ENCODE measurements at places on chromosomes 11 and 22.

GRCh38 chr11:126394036-126394435, 38.5 kb downstream of the ST3GAL4 start:
- DNase-seq = no peak

- peak; percentile 67 for DNase-seq
Observed at GRCh38 chr11:126282736-126283591, at the start of gene TIRAP. Gene TIRAP, plus strand, starts transcription at chr11:126283093. Its CDS starts 7,802 bp downstream, at chr11:126290895.

GRCh38 chr11:42837994-42838393, 473.8 kb upstream of the API5 start:
- DNase-seq = no peak

DNA sequence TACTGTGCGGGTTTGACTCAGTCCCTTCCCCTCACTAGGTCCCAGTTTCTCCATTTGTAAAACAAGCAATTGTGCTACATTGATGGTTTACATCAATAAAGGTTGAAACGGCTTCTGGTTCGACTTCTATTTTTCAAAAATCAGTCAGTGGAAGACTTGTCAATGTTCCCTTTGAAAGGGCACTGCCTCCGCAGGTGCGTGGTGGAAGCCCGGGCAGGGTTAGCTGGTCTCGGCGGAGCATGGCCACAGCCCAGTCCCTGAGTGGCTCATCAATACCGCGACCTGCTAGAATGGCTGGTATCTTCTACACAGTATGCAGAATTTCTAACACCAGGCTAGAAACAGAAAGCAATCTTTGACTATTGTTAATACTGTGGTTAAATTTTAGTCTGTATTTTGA, 16.1 kb downstream of the MS4A10 start:
- no peak for DNase-seq

- no peak for DNase-seq
Observed at GRCh38 chr11:132184079-132184478, 813.7 kb downstream of the NTM start.

DNA sequence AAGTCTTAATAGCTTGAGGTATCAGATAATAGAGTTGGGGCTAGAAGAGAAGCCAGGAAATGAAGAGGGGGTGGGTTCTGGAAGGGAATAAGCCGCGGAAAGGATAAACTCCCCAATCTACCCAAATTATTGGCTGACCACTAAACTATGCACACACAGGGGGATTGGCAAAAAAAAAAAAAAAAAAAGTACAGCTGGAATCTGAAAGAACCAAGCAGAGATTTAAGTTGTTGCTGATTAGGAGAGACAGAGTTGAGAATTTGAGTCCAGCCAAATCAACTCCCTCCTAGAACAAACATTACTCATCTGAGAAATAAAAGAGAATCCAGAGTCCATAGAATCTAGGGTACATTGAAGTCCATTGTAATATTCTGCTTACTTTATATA, 134.9 kb downstream of the CCDC81 start:
- DNase-seq = no peak

GRCh38 chr22:45284705-45285262, at the start of gene UPK3A:
Gene UPK3A, plus strand, starts transcription at chr22:45284949. Its CDS starts 65 bp downstream, at chr22:45285014.
- no peak for DNase-seq

- no peak for DNase-seq
Observed at GRCh38 chr11:66689661-66690590, 12.2 kb upstream of the RBM4B start.

DNA sequence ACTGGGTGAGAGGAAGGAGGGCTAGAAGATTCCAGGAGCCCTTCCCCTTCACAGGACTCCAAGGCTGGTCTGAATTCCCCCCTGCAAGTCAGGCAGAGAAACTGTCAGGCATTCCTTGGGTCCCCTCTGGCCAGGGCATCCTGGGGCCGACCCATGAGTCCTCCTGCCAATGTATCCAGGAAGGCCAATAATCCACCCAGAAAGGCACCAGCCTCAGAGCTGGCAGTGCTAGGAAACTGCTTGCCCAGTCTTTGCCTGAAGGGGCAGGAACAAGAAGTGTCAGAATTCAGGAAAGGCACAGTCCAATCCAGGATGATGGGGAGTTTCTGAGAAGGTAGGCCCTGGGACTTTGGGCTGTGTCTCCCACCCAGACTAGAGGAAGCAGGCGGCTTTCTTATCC, 41.0 kb downstream of the BUD13 start:
- peak; percentile 17 for DNase-seq

- DNase-seq = no peak
Observed at GRCh38 chr22:36587289-36588154, 58.6 kb upstream of the EIF3D start.

DNA sequence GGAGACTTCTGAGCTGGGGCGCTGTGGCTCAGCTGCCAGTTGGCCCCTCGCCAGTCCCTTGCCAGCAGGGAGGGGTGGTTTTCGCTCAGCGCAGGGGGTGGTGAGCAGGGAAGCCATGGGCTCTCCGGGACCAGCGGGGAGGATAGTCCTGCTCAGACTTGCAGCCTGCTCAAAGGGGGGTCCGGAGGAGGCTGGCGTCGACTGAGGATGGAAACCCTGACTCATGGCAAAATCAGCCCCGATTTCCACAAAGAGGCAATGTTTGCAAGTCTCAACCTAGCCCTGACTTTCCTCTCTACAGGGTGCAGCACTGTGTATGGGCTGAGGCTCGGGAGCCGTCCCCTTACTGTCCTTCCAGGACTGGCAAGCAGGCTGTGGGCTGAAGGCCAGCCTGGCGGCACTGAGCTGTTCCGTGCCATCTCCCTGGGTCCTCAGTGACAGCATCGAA, 35.1 kb downstream of the FBLN1 start:
- DNase-seq = peak; percentile 83

DNA sequence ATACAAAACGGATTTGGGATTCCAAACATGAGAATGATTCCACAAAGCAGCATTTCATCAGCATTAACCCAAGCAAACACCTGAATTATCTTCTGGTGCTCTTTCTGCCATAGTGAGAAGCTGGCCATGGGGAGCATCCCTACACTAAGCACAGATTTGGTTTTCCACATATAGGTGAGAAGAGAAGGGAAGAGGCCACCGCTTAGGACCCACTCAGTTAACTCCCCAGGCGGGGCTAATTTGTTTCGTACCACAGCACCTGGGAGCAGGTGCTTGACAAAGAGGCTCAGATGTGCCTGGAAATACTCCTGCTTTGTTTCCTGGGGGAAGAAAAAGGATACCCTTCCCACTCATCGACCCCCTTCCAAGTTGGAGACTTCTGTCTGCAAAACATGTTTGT, 64.2 kb downstream of the RAB30 start:
- DNase-seq = no peak

DNA sequence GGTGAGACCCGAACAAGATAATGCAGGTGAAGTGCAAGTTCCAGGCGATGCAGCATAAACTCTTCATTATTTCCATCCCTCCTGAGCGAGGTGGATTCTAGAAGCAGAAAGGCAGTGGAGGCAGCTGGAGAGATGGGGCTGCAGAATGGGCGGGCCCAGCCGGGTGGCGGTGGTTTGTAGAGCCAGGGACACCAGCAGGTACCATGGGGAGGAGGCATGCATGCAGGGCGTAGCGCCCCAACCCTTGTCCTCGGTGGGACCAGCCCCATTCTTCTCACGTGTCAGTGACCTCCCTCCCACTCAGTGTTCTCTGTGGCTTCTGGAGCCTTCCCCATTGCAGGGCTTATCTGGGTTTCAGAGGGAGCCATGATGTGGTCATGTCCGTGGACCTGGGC, 38.0 kb downstream of the MPPED1 start:
- DNase-seq = no peak

DNA sequence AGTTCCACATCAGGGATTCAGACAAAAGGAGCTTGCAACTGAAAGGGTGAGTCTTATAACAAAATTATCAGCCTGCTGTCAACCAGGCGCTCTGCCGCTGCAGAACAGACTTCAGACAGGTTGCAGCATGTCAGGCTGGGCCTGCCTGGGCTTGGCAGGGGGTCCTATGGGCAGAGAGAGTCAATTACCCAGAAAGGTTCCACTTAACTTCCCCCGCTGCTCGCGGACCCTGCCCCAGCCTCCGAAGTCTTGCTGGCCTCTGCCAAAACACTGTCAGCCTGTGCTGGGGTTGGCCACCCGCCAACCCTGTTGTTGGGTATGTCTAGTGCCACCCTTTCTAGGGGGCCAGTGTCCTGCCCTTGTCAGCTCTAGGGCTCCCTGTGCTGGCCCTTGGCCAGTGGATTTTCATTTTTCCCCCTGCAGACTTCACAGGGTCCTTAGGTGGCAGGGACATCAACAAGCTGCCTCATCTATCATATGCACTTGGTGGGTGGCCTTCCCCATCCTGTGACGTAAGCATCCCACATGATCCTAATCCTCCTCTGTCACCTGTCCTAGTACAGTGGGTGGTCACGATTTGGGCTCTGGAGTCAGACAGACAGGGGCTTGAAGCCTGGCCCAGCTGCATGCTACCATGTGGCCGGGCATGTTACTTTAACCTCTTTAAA, 166.5 kb upstream of the CADM1 start:
- peak; percentile 38 for DNase-seq

DNA sequence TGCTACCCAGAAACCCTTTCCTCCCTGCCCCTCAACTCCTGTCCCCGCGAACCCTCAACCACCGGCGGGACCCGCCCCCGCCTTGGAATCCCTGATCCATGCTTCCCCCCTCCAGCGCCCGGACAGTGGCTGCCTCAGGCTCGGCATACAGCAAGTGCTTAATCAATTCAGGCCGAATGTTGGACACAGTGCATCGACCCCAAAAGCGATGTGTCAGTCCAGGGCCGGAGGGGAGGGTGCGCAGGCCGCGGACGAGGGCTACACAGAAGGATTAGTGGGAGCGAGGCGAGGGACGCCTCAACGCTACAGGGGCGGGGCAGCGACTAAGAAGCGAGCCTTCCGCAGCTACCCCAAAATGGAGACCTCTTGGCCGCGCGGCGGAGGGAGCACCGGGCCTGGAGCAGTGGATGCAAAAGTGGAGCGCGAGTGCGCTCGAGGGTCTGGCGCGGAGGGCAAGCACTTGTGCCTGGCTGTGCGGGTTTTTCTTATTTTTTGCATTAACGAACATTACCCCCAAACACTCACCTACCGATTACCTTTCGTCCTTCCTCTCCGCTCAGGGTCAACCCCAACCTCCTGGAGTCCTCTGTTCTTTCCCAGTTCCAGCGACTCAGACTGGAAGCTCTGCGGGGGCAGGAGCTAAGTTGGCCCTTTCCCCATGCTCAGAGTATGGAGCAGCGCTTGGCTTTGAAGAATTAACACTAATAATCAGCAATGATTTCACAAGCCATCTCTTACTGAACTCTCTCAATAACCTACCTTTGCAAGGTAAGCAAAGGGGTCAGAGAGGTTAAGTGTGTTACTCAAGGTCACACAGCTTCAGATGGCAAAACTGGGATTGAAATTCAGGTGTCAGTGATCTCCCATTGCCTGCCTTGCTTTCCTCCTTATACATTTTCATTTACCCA, 30.0 kb upstream of the WNT11 start:
- DNase-seq = no peak

DNA sequence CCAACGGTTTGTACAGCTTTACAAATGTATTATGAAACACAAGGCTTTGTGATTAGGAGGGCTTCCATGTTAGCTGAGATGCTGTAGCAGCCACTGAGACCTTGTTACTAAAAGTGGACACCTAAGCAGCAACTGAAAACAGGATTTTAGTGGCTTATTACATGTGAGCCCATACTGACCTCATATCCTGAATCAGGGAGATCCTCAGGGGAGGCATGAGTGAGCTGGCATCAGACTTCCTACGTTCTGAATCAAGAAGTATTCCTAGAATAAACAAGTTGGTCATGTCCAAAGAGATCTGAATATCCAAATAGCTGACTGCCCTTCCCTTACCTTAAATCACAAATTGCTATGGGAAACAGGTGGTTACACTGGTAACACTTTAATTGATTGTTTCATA, 59.1 kb upstream of the SCUBE2 start:
- DNase-seq = no peak

Data from brain (organoid and tissue), 16 donors.